Central memory CD8-positive, alpha-beta T cell (primary cell): ENCODE measurements at places on chromosomes 5 and 9.

- DNase-seq, result no peak
Measured at GRCh38 chr5:152400846-152401245, 4.2 kb downstream of the NMUR2 start.

DNA sequence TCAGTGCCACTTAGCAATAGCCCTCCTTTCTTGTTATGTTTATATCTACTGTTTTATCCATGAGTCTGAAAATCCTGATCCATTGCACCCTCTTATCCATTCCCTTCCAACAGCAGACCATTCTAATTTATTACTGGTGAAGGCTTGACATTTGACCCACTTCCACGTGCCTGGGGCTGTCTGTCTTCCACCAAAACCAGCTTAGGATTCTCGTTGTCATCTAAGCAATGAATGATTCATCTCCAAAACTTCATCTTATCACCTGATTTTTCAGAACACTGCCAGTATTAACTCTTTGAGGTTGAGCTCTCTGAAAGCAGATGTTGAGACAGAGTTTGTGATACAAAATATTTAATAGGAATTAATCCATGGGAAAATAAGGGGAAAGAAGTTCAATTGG, 277.8 kb upstream of the FBXL7 start:
- DNase-seq, result no peak

GRCh38 chr5:131019601-131020315, 145.3 kb downstream of the HINT1 start:
- no peak for DNase-seq

- no peak for DNase-seq
Measured at GRCh38 chr9:127491516-127491915, 40.2 kb downstream of the LRSAM1 start.

DNA sequence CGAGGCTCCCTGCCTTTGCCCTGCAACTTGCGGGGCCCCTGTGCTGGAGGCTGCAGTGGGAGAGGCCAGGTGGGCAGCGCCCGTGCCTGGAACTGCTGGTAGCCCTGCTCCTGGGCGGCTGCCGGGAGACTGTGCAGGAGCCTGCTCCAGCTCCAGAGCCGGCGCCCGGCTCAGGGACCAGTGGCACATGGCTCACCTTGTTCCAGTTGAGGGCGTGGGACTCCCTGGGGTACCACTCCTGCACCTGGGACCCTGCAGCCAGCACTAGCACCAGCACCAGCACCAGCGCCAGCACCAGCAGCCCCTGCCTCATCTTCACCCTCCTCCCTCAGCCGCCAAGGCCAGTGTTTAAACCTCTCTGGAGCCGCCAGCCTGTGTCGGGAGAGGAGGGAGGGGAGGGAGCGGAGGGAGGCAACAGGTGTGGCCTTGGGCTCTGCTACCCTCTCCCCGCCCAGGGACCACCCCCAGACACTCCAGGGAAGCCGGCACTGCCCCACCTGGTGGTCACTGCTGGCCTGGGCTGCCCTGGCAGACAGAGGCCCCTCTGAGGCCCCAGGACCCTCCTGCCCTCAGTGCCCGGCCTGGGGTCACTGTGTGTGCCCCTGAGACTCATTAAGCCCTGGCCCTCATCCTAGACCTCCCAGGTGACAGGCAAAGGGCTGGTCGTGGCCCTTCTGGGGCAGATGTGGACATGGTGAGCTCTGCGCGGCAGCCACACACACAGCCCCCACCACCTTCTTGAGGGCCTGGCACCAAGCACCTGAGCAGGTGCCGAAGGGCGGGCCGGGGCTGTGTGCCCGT, at the start of gene LCN10:
TSS of gene LCN10 (minus strand) at position 350 of the 801 bp plus-strand sequence. CDS start at position 313, 37 bp downstream.
- DNase-seq, result no peak

- DNase-seq, result peak; percentile 50
Measured at GRCh38 chr9:129609486-129610212, 11.3 kb downstream of the C9orf50 start.

DNA sequence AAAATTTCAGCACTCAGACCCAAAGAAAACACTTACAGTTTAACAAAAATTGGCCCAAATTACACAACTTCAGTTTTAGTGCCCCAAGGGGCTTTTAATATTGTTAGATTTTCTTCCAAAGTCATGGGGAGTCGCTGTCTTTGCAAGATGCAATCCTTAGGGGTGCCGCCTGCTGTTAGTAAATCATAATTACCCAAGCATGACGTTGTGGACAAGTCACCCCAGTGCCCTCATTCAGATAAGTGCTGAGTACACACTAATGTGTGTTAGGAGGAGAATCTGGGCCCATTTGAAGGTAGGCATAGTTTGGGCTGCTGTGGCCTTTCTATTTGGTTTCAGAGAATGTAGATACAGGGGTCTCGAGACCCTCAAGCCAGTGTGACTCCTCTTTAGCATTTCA, 138.1 kb downstream of the SV2C start:
- DNase-seq, result no peak

GRCh38 chr5:133974142-133974541, 5.7 kb upstream of the C5orf15 start:
- no peak for DNase-seq

- no peak for DNase-seq
Measured at GRCh38 chr9:71209890-71210289, 88.5 kb upstream of the TRPM3 start.

DNA sequence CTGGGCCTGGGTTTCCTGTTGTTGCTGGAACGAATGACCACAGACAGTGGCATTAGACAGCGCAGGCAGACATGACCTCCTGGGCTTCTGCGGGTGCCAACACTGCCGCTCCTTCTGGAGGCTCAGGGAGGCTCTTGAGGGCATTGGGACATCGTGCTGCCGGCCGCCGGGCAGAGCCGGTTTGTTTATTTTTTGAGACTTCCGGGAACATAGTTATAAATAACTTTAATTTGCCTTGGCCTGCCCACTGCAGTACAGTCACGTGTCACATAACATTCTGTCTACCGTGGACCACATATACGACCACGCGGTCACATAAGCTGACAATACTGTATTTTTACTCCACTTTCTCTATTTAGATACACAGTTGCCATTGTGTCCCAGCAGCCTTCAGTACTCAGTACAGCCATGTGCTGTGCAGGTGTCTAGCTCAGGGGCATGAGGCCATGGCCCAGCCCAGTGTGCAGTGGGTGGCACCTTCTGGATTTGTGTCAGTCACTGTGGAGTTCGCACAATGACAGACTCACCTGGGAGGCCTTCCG, 8.2 kb upstream of the TOR4A start:
- no peak for DNase-seq

- DNase-seq, result no peak
Measured at GRCh38 chr9:84325347-84325973, 15.1 kb downstream of the SLC28A3 start.

GRCh38 chr9:132606066-132606465, 23.7 kb downstream of the BARHL1 start:
- DNase-seq, result no peak

DNA sequence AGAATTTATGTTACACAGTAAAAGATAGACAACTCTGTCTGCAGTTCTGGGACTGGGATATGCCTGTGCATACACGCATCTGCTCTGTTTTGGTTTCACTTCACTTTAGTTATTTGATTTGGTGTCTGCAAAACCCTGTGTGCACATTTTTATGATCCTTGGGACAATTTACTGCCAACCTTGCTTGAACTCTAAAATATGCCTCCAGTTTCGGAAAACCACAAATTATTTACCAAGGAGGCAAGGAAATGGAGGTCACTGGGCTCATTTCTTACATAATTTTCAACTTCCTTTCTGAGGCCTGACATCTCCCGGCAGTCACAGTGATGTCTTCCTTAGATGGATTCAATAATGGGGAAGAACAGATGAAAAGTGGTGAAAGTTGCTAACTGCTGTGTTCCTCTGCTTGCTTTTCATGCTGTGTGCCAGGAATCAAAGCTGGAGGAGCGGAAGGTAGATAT, 61.2 kb upstream of the TAF11L2 start:
- DNase-seq, result no peak

GRCh38 chr5:82222597-82223574, 55.3 kb downstream of the RPS23 start:
- no peak for DNase-seq

DNA sequence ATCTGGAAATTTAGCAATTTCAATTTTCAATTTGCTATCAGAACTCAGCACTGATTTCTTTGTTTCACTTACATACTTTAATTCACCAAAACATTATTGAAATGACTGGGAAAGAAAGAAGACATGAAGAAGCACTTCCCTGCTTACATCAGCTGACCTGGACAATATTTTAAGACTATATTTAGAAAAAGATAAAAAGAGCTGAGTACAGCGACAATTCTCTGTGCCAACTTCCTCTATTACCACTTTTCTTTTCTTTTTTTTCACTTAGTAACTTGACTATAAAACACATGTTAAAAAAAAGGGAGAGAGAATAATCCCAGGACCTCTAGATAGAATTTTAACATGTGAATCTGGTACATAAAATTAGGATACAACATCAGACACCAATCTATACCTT, 35.6 kb downstream of the MEF2C start:
- DNase-seq, result no peak

GRCh38 chr9:131272212-131272611, 4.1 kb downstream of the FAM78A start:
- no peak for DNase-seq

DNA sequence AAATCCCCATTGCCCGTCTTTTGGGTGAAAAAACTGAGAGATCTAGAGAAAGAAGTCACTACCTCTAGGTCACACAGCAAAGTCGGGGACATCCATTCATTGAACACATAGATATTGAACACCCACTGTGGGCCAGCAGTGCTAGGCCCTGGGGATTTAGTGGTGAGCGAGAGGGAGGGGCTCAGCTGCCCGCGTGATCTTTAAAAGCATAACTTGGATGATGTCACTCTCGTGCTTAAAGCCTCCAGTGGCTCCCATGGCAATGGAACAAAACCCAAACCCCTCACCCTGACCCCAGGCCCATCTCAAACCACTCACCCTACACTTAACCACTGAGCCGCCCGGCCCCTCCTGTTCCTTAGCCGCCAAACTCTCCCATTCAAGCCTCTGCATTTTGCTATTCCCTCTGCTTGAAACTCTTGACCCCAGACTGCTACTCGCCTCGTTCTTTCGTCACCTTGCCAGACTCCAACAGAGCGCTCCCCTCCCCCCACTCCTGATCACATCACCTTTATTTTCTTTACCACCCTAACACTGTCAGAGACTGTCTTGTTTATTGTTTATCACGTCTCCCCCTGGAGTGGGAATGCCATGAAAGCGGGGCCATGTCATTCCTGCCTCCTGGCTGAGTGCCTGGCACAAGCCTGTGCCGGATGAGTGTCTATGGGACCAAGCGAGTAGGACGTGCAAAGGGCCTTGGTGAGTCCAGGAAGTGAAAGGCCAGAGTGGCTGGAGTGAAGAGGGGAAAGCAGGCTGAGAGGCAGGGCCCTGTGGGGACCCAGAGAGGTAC, 710 bp upstream of the PIP5KL1 start:
- DNase-seq, result no peak

- DNase-seq, result no peak
Measured at GRCh38 chr9:136077491-136077890, 17.6 kb downstream of the NACC2 start.

- no peak for DNase-seq
Measured at GRCh38 chr5:107669096-107670031, 1.4 kb downstream of the EFNA5 start.

- no peak for DNase-seq
Measured at GRCh38 chr5:122435234-122435633, 123.2 kb downstream of the SNCAIP start.

- no peak for DNase-seq
Measured at GRCh38 chr9:75487856-75488718, 399.8 kb downstream of the OSTF1 start.

GRCh38 chr5:172490514-172491461, 36.5 kb upstream of the SH3PXD2B start:
- no peak for DNase-seq

DNA sequence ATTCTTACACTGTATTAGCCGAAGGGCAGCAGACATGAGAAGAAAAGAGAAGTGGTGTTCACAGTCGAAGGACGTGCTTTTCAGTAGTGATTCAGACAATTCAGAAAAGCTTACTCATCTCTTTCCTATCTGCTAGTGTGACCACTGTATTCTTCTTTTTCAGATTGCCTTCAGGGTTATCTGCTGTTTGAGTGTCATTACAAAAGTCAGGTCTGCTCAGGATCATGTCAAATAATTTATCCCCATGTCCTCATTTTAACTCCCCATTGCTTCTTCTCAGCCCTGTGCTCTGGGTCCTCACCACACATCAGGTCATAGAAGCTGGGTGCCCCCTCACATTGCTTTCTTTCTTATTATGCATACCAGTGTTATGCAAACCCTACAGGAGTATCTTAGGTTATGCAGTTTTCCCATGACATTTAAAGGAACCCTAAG, 394.0 kb downstream of the CETN3 start:
- no peak for DNase-seq

GRCh38 chr5:171647043-171647903, 138.3 kb upstream of the SMIM23 start:
- DNase-seq, result no peak

- no peak for DNase-seq
Measured at GRCh38 chr9:108234811-108235210, 621.0 kb downstream of the ACTL7B start.

DNA sequence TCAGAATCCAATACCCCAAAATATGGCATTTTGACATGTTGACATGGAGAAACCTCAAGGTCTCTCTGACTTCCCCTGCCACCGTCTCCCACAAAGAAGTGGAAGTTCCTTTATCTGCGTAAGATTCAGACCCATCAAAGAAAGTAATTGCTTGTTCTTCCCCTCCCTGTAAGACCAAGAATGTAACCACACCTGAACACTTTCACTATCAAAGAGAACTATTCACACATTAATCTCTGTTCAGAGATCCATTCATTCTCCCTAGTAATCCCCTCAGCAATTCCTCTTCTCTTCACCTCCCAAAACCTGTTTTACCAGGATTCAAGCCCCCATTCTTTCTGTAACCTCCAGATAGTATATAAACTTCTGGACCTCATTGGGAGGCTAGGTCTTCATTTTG, 4.1 kb upstream of the SLC1A1 start:
- no peak for DNase-seq

- DNase-seq, result no peak
Measured at GRCh38 chr5:125199373-125199772, 452.9 kb upstream of the ZNF608 start.

DNA sequence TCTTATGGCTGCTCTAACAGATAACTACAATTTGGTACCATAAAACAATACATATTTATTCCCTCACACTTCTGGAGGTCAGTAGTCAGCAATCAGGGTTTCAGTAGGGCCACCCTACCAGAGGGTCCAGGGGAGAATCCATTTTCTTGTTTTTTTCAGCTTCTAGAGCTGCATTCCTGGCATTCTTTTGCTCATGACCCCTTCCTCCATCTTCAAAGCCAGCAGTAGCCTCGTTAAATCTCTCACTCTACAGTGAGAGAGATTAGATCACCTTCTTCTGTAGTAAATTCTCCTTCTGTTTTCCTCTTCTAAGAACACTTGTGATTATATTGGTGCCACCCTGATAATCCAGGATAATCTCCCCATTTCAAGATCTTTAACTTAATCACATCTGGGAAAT, 187.4 kb downstream of the RFK start:
- no peak for DNase-seq
